Left kidney (tissue), 8 donors: ENCODE measurements at places on chromosomes 11 and 22. TPM values are rescaled to one million over a fixed set of nuclear protein-coding genes. Genes with fewer than 3 reads are reported as not detected.

The OSBP2 gene
- polyA plus RNA-seq = 5.5 TPM

The ACR gene
- 0.38 TPM for polyA plus RNA-seq

The TEAD1 gene
- polyA plus RNA-seq = 94.4 TPM

The CCDC83 gene
- polyA plus RNA-seq = 0.12 TPM

The JAML gene
- polyA plus RNA-seq = 1.5 TPM

The SCGB1D2 gene
- 0.80 TPM for polyA plus RNA-seq

The HINFP gene
- polyA plus RNA-seq = 43.3 TPM

The BLID gene
- not detected for polyA plus RNA-seq

The ANGPTL5 gene
- polyA plus RNA-seq = not detected

The MMP13 gene
- polyA plus RNA-seq = not detected

The GSTT2B gene
- polyA plus RNA-seq = 6.9 TPM

The SLC25A45 gene
- polyA plus RNA-seq = 7.2 TPM
